ENCODE measurements at places on chromosomes 12 and 14.

GRCh38 chr12:118102070-118102469, 1.7 kb downstream of the VSIG10 start:
- no peak for DNase-seq

GRCh38 chr12:104648756-104649155, 192.0 kb downstream of the CHST11 start:
- DNase-seq: no peak

- DNase-seq: peak; percentile 92
Observed at GRCh38 chr12:6688543-6688998, 604 bp downstream of the ZNF384 start.

DNA sequence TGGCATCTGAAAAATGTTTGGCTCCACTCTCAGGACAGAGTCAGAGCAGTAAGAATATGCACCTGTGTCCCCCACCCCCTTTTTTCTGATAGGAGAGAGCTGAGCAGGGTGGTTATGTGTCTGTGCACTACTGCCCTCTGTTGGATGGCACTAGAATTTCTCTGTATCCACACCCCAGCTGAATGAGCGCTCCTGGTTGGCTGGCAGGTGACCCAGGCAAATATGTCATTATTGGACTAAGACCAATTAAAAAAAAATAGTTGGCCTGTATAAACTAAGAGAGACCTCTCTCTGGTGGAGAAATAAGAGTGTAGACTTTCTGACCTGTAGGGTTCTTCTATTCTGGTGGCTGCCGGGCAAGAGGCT, 107.0 kb downstream of the PTCSC3 start:
- peak; percentile 54 for DNase-seq

GRCh38 chr14:89493406-89493805, 76.4 kb upstream of the FOXN3 start:
- DNase-seq: no peak

DNA sequence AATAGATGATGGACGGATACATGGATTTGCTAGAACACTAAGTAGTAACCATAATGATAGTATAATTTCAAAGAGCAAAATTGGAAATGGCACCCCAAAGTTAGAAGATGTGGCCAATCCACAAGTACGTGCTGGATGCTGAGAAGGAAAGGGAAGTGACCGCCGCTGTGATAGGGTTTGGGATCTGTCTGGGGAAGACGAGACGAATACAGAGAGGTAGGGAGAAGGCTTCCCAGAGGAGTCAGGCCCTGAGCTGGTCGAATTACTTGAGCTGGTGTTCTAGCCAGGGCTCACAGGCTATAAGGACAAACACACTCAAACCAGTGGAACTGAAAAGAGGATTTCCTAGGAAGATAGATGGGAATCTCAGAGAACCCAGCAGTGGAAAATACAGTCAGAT, 9.4 kb upstream of the ACVR1B start:
- DNase-seq: no peak

GRCh38 chr12:46382408-46382963, 9.9 kb upstream of the SLC38A2 start:
- DNase-seq: peak; percentile 30

DNA sequence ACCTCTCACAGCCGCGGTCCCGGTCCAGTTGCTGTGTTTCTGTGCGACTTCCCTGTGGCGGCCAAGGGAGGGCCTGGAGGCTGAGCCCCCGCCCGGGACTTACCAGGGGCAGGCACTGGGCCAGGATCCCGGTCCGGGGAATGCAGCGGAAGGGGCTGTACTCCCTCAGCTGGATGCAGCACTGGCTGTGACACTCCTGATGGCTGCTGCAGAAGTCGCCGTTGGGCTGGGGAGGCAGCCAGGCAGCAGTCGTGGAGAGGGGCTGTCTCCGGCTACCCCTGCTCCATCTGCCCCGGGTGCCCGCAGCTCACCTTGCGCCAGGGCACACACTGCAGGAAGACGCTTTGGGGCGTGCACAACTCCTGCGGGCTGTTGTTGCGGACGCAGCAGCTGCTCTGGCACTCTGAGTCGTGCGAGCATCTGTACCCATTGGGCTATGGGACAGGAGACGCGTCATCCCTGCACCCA, 6.2 kb downstream of the LRCOL1 start:
- no peak for DNase-seq

- DNase-seq: no peak
Observed at GRCh38 chr14:51431741-51432140, 191.7 kb downstream of the TMX1 start.

DNA sequence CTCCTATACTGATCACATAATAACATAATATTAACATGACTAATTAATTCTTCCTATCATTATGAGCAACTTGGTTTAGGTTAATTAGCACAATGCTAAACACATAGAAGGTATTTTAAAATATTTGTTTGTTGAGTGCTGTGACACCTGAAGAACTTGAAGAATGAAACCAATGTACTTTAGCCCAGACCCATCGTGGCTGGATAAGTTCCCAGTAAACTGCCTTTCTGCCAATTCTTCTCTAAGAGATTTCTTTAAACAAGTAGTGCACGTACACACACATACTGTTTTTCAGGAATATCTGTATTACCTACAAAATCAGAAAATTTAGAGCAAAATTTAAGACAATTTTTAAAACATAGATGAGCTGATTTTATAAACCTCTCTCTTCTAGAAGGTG, 207.4 kb upstream of the SSTR1 start:
- no peak for DNase-seq

DNA sequence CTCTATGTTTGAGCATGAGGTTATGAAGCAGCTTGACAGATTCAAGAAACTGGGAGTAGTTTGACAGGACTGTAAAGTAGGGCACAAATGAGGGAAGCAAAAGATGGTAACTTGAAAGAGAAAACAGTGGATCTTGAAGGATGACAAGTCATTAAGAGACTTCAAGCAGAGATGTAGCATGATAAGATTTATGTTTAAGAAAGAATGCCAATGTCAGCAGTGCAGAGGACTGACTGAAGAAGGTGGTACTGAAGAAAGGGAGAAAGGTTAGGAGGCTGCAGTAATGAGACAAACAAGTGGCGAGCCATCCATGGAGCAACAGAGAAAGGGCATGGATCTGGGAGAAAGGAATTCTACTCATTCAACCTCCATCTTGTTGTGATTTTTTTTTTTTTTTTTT, 120.2 kb upstream of the RAP1B start:
- no peak for DNase-seq

- no peak for DNase-seq
Observed at GRCh38 chr14:65850429-65851135, 438.1 kb downstream of the FUT8 start.

- DNase-seq: no peak
Observed at GRCh38 chr12:45913631-45914030, 76.7 kb downstream of the SCAF11 start.

DNA sequence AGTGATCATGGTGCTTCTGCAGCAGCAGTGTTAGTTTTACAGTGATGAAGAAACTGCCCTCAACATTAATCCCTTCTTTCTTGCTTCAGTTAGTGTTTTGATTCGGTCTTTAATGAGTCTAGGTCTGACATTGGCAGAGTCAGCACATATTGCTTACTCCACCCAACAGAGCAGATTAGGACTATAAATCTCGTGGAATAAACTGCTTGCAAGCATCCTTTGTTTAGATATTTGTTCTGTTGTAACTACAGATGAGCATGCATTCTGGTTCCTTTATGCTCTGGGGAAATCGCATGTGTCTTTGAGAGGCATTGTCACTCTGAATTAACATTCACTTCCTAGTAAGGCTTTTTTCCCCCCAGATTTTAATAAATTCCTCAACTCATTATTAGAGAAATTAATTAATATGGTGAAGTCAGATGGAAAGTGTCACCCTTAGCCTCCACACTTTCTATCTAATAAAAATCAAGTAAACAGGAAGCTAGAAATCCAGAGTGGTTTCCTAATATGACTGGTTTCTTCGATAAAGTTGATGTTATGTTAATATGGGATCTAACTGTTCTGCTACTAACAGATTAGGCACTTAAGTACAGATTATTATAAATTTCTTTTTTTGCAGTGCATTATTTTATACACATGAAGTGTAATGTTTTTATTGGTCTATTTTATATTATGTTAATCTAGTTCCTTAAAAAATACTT, 86.2 kb upstream of the SSTR1 start:
- DNase-seq: no peak

- DNase-seq: peak; percentile 50
Observed at GRCh38 chr12:57063991-57064685, 14.2 kb upstream of the MYO1A start.

DNA sequence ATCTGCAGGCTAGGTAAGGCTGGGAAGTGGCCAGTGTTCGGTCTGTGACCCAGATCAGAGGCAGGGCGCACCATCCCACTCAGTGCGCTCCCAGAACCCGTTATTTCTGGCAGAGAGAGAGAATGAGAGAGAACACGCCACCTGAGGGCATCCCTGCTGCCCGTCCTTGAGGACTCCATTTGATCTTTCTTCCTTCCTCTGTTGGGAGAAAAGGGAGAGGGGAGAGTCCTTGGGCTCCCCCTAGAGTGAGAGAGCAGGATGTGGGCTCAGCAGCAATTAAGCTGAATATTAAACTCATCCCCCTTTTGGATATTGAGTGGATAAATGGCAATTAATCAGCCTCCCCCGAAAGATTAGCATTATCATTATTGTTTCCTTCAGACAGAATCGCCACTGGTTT, 70.6 kb downstream of the IFT43 start:
- DNase-seq: no peak

DNA sequence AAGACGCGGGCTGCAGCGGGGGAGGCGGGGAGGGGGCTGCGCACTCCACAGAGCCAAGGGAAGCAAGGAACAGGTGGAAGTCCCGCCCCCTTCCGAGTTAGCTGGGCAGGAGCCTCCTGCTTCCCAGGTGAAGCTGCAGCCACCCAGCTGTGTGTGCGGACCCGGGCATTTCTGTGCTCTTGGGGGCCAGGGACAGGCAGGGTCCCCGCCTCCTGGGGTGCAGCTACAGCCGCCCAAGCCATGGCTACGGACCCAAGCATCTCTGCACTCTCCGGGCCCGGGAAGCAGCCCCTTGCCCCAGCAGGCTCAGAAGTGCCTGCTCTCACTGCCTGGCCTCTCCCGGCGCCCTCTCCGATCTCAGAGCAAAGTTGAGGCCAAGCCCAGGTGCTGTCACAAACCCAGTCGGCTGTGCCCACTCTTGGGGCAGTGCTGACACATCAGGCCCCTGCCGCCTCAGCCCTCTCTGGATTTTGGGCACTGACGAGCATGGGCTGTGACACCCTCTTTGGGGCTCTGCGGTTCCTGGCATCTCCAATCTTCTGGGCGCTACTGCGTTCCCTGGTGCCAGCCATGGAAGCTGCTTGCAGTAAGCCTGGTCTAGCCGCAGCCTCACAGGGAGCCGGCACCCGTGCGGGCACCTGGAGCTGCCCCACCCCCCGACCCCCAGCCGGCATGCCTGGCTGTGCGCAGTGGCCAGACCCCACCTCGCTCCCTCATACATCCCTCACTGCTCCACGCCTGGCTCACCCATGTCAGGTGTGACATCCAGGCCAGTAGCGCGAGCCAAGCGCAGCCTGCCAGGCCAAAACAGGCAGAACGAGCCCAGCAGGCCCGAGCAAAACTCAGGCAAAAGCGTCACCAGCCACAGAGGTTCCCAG, 8.5 kb upstream of the MGAT4C start:
- DNase-seq: no peak

DNA sequence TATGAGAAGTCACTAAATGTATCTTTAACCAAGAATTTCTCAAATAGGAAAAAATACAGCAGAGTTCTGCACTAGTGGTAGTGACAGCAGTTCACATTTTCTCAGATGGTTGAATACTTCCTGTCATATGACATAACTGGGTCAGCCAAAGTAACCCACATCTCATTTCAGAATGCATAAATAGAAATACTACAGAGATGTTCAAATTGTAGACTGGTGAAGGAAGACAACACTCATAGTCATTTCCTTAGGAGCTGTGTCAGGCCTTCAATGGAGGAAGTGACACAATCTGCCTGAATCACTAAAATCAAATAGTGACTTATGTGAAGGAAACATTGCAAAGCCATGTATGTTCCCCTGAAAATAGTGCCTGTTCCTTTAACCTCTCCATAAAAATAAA, 32.4 kb downstream of the FERMT2 start:
- DNase-seq: peak; percentile 22

DNA sequence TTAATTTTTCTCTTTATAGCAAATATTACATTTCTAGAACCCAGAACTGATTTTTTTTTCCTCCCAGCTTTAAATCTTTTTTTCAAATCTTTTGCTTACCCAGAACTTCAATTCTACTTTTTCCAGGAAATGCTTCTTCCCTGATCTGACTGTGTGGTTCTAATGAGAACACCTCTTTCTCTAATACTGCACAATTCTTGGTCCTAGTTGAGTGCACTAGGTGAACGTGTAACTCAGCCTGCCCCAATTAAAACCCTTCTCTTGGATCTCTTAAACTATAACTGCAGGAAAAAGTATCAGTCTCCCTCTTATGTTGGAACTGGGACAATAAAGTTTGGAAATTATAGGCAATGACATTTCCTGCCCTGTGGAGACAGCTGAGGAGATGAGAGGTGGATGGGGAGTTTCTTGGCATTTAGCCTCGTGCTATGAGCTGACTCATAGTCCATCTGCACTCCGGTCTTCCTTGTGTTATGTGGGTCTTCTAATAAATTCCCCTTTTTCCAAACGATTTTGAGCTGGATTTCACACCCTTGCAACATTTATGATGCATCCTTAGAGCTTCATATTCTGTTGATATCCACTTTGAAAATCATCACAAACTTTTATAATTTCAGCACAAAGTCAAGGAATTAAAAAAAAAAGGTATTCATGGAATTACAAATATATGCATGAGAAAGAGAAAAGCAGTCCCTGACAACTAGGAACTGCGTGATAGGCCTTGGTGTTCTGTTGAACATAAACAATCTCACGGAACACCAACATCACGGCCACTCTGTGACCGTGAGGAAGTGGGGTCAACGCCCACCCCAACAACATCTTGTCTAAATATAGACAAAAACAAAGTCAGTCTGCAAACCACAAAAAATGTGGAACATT, 52.4 kb downstream of the BRMS1L start:
- no peak for DNase-seq

DNA sequence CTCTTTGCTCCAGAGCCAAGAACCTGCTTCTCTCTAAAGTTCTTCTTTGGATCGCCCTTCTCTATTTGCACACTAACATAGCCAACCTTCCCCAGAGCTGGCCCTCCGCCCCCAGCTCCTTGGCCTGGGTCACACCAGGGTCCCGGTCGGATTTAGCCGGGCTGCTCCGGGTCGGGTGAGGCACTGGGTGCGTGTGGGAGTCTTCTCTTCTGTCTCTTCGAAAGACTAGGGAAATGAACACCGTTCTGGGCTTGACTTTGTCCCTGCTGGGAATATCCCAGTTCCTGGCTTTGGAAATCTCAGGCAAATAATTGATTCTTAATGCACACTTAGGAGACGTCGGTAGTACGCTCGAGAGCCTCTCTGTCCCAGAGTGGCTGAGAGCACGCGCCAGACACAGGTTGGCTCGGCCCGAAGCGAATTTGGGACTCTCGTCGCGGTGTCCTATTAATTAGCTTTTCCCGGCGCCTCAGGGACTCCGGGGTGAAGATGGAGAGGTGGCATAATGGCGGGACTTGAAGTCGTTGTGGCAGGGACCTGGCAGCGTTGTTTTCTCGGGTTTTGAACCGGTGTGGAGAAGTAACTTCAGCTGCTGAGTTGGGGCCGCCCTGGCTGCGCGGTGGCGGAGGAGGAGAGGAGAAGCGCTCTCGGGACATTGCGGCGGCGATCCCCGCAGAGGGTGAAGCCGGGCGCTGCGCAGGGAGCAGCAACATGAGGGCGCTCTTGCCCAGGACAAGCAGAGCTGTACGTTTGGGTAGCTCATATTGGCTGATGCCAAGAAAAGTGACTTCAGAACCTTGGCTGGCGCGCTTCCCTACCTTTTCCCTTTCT, 7.5 kb downstream of the FOXG1 start:
- peak; percentile 82 for DNase-seq
